ENCODE measurements at places on chromosomes 4 and X.

GRCh38 chr4:6727081-6727942 lies 11.3 kb downstream of the BLOC1S4 start:
- no peak for DNase-seq

- DNase-seq = no peak
Observed at GRCh38 chr4:125316401-125316790, 1.6 kb downstream of the FAT4 start.

DNA sequence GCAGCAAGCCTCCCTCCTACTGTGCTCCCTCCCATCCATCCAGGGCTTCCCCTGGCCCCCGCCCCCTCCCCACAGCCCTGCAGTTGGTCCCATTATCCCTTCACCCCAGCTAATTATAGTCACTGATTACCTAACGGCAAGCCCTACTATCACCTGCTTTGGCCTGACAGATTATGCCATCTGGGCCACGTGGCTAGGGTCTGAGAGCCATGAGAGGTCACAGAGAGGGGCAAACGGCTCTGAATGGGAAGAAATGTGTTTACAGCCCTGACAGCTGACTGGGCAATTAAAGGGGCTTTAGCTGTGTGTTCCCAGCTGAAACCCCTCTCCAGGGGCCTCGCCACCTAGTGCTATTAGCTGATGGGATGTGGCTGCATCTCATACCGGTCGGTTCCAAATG lies 134.4 kb upstream of the CPEB2 start:
- DNase-seq = no peak

- no peak for DNase-seq
Observed at GRCh38 chrX:147920161-147920666, 8.5 kb downstream of the FMR1 start.

DNA sequence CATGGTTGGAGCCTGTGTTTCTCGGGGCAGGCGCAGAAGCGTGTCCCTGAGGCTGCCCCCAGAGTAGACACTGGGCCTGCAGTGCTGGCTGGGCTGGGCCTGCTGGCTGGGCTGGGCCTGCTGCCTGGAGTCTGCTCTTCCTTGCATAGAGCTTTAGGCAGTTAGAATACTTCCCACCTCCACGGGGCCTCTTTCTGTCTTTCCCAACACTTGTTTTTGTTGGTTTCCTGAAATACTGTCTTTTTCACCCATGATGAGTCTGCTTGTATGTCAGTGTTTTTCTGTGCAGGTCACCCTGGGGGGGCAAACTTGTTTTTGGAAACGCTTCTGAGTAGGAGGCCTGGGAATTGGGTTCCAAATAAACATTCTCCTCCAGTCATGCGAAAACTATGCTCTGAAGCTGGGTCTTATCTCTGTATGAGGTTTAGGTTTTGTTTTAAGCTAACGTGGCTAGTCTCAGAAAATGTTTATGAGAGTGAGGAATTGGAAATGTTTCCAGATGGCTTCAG lies 32.2 kb downstream of the TRMT44 start:
- no peak for DNase-seq

DNA sequence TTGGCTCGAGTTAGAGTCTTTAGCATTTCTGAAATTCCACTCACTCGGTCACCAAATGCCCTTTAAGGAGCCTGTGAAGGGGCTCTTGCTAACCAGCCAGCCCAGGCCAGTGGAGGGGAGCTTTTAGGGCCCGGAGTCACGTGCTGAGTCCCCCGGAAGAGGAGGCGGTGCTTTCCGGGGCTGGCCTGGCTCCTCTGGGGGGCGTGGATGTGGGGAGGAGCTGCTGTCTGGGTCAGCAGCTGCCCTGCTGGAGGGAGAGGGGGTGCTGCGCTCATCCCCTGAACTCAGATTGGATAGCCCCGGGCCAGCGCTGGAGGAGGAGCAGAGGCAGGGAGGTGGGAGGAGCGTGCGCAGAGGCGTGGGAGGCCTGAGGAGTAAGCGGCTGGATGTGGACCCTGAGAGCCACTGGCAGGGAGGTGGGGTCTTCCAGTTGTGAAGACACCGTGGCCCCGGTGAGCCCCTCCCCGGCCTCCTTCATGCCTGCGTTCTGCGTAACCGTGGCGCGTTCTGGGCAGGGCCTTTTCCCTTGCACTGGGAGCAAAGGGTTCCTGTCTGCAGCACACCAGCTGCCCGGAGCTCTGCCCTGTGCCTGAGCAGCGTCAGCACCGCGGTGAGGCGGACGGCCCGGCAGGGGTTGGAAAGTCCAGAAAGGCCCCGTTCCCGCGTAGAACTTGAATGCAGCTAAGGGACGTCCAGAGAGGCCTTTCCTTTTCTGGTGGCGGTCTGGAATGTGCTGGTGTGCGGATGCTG lies 19.7 kb downstream of the MAEA start:
- peak; percentile 60 for DNase-seq

DNA sequence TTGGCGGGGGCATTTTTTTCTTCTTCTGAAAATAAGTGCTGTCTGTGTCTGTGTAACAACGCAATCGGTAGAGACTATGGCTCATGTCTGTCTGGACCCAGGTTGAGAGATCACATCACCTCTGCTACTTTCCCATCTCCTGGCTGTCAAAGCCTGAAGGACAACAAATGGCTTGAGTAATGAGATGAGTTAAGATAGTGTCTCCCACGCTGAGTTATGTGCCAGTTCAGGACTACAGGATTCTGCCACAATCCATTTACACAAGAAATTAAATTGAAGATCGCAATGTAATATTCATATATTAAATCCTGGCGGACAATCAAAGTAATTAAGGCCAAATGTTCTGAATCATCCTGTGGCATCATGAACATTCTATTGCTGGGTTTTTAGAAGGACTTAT lies 16.5 kb upstream of the ARHGAP36 start:
- DNase-seq = no peak

All from CD4-positive, alpha-beta T cell (primary cell).